ENCODE measurements at places on chromosomes 3 and 15.
A peak's percentile ranks its signal among the peaks of the same experiment; 100 is the strongest.

GRCh38 chr3:46900007-46900292 lies 22.4 kb downstream of the PTH1R start:
- DNase-seq, result no peak

DNA sequence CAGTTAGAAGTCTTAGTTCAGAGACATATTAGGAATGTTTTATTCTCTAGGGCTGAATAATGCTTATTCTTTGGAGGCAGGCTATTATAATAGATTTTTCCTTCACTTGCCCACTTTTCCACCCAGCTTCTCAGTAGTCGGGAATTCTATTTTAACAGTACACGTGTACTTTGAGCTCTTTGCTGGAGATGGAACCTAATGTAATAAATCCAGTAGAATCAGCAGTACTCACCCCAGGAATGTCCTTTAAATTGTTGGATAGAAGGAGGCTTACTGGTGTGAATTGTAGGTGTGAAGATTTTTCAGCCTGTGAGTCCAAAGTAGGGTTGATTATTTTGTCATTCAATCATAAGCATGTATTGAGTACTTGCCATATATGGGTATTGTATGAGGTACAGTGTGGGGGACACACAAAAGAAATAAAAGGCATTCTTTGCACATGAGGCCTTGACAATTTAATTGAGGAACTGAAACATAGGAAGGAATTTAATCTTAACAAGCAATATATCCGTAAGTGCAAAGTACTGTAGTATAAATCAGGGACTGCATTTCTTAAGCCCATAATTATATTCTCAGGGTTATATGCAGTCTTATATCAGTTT lies 29.5 kb upstream of the MGA start:
- DNase-seq, result peak; percentile 41

DNA sequence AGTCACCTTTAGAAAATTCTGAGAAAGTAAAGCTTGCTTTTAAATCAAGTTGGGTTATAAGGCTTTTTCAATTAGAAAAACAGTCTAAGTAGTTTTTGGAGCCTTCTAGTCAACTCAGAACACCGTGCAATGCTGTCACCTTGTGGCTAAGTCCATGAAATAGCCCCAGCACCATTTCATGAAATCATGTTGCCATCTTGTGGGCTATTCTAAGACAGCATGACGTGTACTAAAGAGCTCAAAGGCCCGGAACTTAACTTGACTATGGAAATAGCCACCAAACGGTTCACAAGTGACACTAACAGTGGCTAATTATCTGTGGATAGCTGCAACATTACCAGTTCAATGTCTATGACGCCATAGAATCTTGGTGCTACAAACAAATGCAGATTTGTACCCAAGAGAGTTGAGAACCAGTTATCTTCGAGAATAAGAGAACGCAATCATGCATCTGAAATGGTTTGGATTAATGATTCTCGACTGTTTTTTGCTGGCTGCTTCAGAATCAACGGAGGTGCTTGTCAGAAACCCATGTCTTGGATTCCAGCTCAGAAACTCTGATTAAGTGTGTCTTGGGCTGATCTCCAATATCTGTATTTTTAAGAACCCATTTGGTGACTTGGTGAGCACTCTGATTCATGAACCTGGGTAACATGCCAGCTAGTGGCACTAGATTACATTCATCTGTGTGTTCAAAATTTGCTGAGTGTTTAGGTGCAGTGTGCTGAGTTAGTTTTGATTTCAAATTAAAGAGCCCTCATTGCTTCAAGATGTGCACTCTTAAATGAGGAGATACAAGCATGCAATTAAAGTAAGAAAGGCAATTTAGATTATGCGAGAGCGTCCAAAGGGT lies 111.2 kb upstream of the MCTP2 start:
- peak; percentile 81 for DNase-seq

GRCh38 chr3:141082064-141082463 lies 30.9 kb downstream of the SPSB4 start:
- DNase-seq, result no peak

- DNase-seq, result no peak
Measured at GRCh38 chr3:105137911-105138310, 228.8 kb upstream of the ALCAM start.
